ENCODE measurements at places on chromosomes 11 and 22.

- DNase-seq: no peak
These were observed 4.3 kb downstream of the KBTBD3 start for GRCh38 chr11:106072804-106073203.

- no peak for DNase-seq
These were observed 36.3 kb downstream of the HORMAD2 start for GRCh38 chr22:30116362-30117117.

- DNase-seq: no peak
These were observed 33.1 kb upstream of the SPON1 start for GRCh38 chr11:13929395-13929891.

- DNase-seq: no peak
These were observed 26.3 kb downstream of the APOL1 start for GRCh38 chr22:36279219-36279666.

GRCh38 chr11:363948-364761 lies 5.1 kb upstream of the B4GALNT4 start:
- DNase-seq: peak; percentile 71

- DNase-seq: no peak
These were observed 58.4 kb downstream of the KIF18A start for GRCh38 chr11:28049338-28050216.

DNA sequence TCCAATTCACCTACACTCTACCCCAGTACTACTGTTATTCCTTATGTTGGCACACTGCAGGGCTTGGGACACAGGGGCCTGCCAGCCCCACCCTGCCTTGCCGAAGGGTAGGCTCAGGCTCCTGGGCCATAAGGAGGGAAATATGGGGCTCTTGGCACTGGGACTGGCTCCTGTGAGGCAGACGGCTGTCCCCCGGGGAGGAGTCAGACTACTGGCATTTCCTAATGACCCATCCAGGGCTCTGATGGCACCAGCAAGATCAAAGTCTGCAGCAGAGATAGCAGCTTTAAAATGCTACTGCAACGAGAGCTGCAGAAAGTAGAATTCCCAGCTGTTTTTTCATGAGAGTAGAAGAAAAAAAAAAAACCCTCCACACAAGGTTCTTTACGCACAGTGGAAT lies 42.2 kb upstream of the CYP2D6 start:
- DNase-seq: no peak

DNA sequence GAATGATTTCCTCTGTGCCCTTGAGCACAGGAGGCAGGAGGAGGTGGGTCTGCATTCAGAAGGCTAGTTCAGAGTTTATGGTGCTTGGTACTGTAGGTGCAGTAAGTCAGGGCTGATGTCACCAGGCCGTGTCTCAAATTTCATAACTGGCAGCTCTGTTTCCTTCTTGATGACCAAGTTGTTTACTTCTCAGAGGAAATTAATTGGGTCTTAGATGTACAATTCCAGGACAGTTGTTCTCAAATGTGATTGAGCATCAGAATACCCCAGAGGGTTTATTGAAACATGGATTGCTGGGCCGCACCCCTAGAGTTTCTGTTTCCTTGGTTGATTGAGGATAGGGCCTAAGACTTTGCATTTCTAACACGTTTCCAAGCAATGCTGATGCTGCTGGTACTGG lies 6.2 kb downstream of the AMOTL1 start:
- no peak for DNase-seq

- no peak for DNase-seq
These were observed 18.1 kb upstream of the FCHSD2 start for GRCh38 chr11:73160005-73160760.

DNA sequence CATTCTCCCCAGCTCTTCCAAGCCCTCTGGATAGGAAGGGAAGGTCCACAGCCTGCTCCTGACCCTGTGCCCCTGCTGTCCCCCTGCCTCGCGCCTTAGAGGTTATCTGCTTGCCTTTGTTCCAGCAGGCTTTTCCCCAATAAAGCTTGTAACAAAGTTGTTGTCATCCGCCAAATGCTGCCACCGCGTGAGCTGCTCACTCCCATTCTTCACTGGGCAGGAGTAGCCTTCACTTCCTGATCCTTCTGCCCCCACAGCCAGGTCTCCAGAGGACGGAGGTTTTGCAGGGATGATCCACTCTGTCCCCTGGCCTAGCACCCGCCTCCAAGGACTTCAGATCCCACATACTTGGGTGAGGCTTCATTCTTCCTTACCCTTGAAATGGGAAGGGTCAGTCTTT lies 94.0 kb upstream of the RASSF10 start:
- DNase-seq: no peak

- no peak for DNase-seq
These were observed 92.8 kb upstream of the APOA1 start for GRCh38 chr11:116930177-116930576.
